NCI-H1105 treated with DMSO at 0.1 percent for 48 hours (cell line): ENCODE measurements at places on chromosomes 16 and 17.

DNA sequence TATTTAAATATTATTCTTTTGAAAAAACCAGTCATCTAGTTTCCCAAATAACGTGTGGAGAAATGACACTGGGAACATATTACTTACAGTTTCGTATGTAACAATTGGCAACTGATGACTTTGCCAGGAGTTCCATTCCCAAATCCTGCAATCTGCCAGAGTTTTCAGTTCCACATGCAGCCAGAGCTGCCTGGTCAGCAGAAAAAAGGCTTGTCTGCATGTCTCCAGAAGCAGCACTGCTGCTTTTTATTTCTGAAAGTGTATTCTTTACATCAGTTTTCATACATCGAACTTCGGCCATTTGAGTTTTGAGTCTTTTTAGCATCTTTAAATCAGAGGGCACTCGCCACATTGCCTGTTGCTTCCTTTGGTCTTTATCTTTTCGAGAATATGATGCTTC lies 78.4 kb downstream of the TRIM37 start:
- no peak for DNase-seq

DNA sequence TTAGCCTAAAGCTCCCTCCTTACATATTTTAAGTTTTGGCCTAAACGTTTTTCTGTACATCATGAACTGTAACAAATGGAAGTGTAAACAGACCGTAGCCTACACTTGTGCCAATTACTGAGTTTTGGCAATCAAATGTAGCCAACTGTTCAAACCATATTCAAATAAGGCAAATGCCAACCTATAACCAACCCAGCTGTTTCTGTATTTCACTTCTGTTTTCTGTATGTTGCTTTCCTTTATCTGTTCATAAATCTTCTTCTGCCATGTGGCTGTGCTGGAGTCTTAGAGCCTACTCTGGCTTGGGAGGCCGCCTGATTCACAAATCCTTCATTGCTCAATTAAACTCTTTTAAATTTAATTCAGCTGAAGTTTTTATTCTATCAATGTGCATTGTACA lies 6.9 kb upstream of the C16orf78 start:
- no peak for DNase-seq

- peak; percentile 41 for DNase-seq
Measured at GRCh38 chr16:89170346-89171215, 967 bp upstream of the CDH15 start.

- no peak for DNase-seq
Measured at GRCh38 chr17:38330941-38331411, 12.8 kb downstream of the GPR179 start.

DNA sequence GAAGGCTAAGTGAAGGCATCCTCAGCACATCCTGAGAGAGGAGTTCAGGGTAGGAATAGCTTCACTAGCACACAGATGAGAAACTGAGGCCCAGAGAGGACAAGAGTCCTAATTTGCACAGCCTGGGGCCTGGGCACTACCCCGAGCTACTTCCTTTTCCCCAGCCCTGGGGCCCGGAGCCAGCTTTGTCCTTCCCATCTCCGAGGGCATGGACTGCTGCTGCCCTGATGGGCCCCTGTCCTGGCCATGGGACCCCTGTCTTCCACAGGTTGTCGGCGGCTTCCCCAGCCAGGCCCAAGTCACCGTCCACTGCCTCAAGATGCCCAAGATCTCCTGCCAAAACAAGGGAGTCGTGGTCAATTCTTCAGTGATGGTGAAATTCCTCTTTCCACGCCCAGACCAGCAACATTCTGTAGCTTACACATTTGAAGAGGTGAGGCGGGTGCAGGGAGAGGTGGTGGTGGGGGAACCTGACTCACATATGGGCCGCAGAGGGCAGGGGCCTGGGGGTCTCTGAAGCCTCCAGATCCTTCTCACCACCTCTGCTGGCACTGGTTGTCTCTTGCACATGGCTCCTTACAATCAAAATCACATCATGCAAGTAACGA lies 11.4 kb upstream of the NLRC5 start:
- DNase-seq = no peak

- DNase-seq = no peak
Measured at GRCh38 chr16:69745232-69745612, 9.5 kb downstream of the NOB1 start.

- no peak for DNase-seq
Measured at GRCh38 chr17:48561884-48562810, 16.0 kb downstream of the HOXB4 start.

DNA sequence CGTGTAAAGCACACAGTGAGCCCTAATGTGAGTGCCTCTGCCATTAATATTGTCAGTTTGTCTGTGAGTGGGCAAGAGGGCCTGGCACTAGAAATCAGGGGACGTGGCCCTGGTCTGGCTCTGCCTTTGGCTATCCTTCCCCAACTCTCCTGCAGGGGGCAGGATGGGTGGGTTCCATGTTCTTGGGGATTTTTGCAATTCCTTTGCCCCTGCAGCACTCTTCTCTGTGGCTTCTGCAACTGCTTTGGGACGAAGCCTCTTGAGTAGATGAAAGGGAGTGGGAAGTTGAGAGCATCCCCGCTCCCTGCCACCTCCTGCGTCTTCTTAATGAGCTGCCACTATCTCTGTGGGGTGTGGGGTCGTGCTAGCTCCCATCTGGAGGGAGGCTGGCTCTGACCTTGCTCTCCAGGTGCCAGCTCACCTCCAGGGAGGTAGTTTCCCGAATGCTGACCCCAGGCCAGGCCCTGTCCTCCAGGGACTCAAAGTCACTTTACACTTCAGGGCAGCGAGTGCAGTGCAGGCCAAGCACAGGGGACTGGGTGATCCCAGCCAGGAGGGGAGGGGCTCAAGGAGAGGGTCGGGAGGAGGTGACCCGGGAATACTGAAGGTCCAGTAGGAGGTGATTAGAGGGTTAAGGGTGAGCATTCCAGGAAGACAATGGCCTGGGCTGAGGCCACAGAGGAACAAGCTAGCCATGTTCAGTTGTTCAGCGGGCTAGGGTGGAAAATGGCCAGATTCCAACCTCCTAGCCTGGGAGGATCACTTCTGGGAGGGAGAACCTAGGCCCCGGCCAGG lies 121.0 kb upstream of the NLRP1 start:
- DNase-seq = no peak

DNA sequence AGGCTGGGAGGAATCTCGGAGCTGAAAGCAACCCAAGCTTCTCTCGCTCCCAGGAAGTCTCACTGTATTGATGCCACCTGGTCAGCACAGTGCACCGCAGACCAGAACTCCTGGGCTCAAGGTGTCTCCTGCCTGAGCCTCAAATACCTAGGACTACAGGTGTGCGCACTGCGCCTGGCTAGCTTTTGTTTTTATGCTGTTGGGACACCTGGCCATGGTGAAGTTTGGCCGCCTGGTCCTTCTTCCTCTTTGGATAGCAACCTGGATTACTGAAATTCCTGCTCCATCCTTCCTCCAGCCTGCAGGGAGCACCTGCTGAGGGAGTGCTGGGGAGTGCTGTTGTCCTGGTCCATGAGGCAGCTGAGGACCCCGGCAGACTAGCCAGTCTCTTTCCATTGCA lies 56.6 kb downstream of the COTL1 start:
- DNase-seq = no peak

DNA sequence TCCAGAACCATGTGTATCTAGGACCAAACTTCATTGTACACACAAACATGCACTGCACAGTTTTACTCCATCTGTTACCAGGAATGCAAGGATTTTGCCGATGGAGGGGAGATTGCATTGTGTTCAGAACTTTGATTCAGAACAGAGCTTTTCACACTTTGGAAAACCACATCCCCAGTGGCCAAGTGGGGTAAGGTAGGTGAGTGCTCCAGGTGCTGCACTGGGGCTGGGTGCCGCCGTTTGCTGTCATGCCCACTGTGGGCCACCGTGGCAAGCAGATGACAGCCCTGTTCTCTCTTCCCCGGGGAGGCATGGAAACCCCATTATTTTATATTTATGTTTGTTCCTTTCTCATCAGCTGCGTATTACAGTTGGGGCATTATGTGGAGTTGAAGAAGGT lies 29.3 kb upstream of the JPH3 start:
- no peak for DNase-seq

DNA sequence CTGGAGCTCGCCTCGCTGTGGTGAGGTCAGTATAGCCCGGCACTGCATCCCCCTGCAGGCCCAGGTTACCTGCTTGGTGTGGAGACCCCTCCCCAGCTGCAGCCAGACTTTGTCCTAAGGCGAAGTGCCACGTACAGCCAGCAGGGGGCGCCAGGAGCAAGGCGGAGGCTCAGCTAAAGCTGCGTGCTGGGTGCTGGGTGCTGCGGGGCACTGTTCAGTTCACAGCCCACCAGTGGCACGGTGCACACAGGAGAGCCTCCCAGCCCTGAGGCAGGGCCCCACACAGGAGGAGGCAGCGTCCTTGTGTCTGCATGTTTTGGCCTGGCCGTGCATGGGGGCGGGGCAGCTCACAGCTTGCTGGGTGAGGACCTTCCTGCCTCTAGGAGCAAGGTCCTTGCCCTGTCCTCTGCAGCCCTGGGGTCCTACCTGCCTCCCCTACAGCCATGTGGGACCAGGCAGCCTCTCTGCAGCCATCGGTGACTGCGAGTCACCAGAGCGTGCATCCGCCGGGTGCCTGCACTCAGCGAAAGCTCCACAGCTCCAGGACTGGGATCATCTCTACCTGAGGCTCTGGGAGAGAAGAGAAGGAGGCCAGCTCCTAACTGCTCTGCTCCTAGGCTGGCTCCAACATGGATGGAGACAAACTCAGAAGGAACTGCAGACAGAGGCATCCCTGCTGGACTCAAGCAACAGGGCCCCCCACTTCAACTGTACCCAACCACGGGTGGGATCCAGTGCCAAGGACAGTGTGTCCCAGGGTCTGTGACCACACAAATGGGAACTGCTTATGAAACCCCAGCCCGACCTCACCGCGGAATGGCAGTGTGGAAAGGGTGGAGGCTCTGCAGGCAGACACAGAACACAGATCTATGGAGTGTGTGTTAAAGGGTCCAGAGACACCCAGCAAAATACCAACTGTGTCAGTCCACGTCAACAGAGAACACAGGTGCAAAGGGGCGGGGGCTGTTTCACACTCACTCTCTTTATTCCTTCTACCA lies 19.0 kb downstream of the SLC7A5 start:
- DNase-seq = peak; percentile 45

- peak; percentile 83 for DNase-seq
Measured at GRCh38 chr17:7356072-7356549, 1.2 kb downstream of the TMEM95 start.

DNA sequence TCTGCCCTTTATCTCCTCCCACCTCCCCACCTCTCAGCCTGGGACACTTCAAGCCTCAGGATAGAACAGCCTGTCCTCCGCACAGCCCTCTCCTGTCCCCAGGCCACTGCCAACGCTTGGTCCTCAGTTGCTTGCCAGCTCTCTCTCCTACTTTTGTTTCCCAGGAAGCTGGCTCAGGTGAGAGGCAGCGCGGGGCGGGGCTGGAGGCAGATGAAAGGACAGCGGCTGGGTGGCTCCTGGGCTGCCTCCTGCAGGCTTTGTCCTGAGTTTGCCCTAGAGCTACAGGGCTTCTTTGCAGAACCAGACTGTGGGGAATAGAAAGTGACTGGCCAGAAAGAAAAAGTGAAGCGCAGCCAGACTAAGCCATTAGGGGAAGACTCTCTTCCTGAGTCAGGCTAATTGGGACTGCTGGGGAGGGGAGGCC lies 48.2 kb upstream of the CDC42EP4 start:
- DNase-seq = no peak

DNA sequence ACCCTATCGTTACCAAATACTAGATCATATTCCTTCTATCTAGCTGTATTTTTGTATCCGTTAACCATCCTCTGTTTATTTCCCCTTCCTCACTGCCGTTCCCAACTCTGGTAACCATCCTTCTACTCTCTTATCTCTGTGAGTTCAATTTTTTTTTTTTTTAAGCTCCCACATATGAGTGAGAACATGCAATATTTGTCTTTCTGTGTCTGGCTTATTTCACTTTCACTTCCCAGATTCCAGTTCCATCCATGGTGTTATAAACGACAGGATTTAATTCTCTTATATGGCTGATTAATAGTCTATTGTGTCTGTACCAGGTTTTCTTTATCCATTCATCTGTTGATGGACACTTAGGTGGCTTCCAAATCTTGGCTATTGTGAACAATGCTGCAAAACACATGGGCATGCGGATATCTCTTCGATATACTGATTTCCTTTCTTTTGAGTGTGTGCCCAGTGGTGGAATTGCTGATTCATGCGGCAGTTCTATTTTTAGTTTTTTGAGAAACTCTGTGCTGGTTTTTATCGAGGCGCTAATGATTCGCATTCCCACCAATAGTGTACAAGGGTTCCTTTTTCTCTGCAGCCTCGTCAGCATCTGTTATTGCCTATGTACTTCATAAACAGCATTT lies 599.6 kb downstream of the TMEM114 start:
- DNase-seq = no peak

DNA sequence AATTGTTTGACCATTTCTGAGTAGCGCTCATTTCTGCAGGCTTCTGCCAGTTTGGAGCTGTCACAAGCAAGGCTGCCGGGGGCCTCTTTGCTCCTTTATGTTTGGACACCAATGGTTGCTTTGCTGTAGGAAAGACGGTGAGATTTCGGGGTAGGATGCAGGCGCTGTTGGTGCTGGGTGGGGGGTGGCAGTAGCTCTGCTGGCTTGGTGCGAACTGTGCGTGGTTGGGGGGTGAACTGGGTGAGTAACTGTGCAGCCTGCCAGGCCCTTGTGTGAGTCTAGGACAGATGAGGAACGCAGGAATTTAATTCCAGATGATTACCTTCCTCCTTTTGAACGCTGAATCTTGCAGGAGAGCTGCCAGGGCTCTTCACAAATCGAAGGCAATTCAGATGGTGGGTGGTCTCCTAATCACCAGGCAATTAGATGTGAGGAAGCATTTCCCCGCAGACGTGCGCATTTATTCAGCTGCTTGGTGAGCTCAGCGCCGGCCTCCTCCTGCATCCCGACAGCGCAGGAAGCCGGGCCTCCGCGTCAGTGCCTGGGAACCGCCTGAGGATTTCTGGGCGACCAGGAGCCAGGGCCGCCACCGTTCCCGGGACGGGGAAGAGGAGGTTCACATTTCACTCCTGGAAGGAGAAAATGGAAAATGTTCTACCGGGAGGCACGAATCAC lies 154.4 kb downstream of the FOXL1 start:
- DNase-seq = no peak

- no peak for DNase-seq
Measured at GRCh38 chr16:60882816-60883215, 1153.4 kb downstream of the CDH8 start.

GRCh38 chr16:69935278-69935711 lies 15.8 kb upstream of the CLEC18A start:
- DNase-seq = no peak

- DNase-seq = peak; percentile 7
Measured at GRCh38 chr16:19289811-19290485, 4.4 kb downstream of the CLEC19A start.

- no peak for DNase-seq
Measured at GRCh38 chr17:30375661-30376060, 3.1 kb upstream of the CPD start.

DNA sequence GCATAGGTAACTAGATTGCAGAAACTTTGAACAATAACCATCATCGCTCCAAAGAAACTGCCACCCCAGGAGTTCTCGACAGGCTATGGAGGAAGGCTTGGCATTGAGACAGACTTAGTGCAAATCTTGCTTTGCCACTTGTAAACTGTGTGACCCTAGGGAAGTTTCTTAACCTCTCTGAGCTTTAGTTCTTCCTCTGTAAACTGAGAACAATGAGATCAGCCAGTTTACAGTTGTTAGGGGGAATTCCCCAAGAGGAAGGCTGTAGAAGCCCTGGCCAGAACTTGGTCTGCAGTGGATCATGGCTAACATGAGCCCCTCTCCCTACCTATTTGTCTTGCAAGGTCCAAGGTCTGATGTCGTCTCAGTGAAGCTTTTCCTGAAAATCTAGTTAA lies 78.9 kb downstream of the NT5M start:
- DNase-seq = no peak
